ENCODE measurements at places on chromosomes 2 and 18.

- DNase-seq = no peak
Observed at GRCh38 chr18:24918257-24918656, 433.7 kb downstream of the ZNF521 start.

DNA sequence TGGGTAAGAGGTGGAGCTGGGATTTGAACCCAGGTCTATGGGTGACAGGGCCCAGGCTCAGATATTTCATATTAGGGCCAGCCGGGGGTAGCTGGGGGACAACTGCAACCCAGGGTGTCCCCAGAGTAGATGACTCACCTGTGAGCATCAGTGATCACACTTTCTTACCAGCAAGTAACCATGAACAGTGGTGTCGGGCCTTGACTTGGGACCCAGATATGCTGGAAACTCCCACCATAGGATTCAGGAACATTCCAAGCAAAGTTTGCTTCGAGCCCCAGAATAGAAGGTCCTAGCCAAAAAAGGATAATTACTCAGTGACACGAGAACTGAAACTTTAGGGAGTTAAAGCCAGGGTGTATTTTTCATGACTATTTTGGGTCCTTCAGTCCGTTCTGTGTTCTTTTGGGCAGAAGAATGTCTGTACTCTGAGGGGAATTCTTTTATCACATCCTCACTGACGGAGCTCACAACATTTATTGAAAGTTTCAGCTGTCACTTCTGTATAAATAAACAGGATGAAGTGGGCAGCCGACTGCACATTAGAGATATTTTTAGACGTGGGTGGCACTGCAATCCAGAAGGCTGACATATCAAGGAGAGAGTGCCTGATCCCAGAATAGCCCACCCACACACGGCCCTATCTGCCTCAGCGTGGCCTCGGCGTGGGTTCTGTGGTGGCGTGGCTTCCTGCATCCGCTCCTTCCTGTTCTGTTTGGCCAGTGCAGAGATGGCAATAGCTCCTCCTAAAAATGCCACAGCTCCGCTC, 45.6 kb downstream of the RAMP1 start:
- peak; percentile 62 for DNase-seq

- no peak for DNase-seq
Observed at GRCh38 chr18:57603871-57604270, 17.4 kb upstream of the FECH start.

GRCh38 chr2:209146682-209147320, 277.0 kb upstream of the MAP2 start:
- DNase-seq = no peak

DNA sequence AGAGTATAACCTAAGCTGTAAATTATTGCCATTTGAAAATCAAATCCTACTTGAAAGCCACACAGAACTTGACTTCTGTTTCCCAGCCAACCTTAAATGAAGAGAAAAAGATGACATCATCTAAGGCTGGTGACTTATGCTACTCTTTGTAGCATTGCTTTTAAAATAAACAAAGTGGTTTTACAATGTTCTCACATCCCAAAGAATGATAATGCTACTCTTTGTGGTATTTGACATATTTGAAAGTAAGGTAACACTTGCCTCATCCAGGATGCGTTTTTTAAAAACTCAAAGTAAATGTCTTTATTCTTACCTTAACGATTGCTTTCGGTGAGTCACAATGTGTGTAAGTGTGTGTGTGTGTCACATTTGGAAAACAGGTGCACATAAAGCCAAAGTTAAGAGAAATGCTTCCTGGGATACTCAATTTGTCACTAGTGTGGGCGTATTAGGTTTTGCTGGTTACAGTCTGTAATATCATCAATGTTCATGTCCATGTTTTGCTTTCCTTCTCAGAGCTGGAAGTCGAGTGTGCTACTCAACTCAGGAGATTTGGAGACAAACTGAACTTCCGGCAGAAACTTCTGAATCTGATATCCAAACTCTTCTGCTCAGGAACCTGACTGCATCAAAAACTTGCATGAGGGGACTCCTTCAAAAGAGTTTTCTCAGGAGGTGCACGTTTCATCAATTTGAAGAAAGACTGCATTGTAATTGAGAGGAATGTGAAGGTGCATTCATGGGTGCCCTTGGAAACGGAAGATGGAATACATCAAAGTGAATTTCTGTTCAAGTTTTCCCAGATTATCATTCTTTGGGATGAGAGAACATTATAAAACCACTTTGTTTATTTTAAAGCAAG, 2.6 kb downstream of the PMAIP1 start:
- DNase-seq = peak; percentile 87

DNA sequence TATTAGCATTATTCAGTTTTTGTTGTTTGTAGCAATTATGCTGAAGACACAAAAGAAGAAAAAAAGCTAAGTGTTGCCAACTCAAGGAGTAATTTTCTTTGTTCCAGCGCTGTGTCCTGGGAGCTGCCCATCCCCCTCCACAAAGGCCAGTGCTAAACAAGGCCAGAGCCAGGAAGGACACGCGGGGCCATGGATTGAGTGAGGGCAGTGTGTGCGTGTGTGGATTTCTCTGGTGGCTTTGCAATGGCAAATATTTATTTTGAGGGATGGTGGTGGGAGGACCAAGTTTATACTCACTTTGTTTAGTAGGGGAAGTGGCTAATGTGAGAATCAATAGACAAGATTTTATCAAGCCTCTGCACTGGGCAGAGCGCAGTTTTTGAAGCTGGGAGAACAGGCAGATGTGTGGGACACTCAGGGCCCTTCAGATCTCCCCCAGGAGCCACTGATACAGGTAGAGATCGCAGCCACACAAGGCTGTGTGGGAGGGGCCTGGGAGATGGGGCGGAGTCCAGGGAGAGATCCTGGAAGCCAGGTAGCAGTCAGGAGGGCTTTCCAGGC, 11.4 kb downstream of the AGAP1 start:
- no peak for DNase-seq

GRCh38 chr2:96604104-96604503, 34.0 kb downstream of the KANSL3 start:
- no peak for DNase-seq

DNA sequence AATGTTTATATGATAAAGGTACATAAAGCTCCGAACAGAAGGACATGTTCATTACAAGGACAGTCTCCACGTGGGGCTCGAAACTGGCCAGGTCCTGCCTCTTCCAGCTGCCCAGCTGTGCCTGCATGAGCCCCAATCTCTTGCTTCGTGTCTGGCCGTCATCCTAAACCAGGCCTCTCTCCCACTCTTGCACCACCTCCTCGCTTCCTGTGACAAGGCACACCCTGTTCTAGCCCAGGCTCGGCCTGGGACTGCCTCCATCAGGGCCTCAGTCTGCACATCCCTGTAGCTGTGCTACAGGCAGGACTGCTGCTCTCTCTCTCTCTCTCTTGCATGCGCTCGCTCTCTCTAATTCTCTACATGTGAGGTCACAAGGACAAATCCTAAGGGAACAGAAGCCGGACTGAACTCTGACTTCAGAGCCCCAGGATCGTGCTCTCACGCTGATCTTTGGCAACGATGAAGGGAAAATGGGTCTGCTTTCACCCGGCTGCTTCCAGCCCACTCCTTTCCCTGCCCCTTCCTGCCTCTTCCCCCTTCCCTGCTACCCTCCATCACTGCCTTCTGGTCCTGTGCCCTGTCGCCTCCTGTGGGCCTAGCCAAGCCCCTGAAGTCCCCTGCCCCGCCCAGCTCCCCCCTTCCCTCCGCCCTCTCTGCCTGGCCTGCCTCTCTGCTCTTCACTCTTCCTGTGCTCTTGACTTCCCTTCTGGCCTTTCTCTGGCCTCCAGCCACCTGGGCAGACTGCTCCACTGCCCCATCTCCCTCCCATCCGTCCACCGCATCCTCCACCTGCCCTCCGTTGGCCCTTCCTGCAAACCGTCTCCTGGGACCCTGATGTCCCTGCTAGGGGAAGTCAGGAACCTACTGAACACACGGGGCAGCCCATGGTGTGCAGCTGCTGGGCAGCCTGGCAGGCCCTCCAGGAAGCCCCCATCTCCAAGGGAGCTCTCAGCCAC, 7.8 kb upstream of the GPR55 start:
- no peak for DNase-seq

DNA sequence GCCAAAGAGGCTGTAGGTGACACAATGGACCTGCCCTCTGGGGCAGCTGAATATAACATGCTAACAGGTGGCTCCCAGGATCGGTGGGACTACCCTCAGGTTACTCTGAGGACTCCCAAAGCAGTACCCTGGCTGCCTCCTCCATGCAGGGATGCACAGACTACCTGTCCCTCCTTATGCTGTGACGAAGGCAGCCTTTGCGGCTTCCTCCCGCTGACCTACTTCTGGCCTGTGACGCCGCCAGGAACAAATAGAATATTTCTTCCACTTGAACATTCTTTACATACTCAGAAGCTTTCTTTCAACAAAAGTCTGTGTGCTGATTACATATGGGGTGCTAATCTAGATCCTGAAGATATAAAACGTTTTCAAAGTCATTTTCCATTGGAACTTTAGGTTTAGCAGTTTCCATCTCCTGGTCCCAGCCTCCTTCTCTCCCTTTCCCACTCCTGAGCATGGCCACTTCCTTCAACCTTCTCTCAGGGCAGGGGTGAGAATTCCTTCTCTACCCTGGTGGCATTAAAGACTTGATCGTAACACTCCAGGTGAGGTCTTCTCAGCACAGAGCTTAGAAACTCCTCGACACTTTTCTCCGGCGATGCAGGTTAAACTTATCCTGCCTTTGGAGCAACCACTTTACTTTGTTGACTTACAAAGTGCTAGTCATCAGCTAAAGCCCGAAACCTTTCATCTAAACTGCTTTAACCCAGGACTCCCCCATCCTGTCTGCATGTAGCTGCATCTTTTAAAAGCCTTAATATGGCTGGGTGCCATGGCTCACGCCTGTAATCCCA, 58.9 kb upstream of the STK17B start:
- DNase-seq = no peak

GRCh38 chr2:11212645-11213044, 57.4 kb downstream of the SLC66A3 start:
- DNase-seq = no peak

GRCh38 chr2:62379566-62379965, 126.4 kb downstream of the TMEM17 start:
- no peak for DNase-seq

GRCh38 chr18:36568487-36568886, 260.3 kb downstream of the TPGS2 start:
- no peak for DNase-seq

Data from H4 (cell line).